ENCODE measurements at places on chromosomes 12 and 14.

DNA sequence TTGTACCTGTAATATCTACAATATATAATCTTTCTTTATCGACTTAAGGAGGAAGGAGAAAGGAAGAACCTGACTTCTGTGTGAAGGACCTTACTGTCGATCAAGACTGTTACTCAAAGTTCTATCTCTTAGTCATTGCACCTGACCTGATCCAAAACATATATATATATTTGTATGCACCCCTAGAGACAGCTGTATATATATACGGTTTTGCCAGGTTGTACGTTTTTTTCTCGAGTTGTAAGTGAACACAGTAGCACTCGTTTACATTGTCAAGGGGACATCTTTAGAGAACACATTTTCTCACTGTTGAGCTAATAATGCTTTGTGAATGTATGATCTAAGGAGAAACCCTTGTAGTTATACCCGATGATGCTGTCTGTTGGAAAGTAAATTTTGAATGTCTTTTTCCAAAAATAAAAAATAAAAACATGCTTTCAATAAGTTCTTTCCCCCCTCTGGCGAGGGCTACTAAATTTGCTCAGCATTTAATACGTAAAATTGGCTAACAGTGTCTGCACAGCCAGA, 536 bp upstream of the SLC35E3 start:
- no peak for DNase-seq

GRCh38 chr12:113305281-113305856, 29.5 kb downstream of the SLC8B1 start:
- DNase-seq, result no peak

DNA sequence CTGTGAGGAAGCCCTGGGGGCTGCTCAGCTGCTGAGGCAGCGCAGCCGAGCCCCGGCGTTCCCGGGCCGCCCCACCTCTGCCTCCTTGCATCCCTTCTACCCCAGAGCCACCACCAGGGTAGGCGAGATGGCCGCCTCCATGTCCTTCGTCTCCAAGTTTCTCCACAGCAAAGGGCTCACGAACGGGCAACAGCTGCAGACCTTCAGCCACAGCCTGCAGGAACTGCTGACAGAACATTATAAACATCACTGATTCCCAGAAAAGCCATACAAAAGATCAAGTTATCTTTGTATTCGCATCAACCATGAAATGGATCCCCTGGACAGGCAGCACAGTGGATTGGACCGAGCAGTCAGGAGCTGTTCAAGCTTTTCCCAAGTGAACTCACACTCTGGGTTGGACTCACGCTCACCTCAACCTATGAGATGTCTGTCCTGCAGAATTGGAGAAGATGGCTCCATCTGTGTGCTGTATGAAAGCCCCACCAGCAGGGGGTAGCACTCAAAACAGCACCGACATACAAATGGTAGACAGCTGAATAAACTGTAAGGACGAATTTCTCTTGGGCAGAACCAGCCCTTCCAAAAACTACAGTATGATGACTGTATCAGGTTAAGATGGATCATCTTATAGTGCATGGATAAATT, 19.4 kb upstream of the A2M start:
- no peak for DNase-seq

DNA sequence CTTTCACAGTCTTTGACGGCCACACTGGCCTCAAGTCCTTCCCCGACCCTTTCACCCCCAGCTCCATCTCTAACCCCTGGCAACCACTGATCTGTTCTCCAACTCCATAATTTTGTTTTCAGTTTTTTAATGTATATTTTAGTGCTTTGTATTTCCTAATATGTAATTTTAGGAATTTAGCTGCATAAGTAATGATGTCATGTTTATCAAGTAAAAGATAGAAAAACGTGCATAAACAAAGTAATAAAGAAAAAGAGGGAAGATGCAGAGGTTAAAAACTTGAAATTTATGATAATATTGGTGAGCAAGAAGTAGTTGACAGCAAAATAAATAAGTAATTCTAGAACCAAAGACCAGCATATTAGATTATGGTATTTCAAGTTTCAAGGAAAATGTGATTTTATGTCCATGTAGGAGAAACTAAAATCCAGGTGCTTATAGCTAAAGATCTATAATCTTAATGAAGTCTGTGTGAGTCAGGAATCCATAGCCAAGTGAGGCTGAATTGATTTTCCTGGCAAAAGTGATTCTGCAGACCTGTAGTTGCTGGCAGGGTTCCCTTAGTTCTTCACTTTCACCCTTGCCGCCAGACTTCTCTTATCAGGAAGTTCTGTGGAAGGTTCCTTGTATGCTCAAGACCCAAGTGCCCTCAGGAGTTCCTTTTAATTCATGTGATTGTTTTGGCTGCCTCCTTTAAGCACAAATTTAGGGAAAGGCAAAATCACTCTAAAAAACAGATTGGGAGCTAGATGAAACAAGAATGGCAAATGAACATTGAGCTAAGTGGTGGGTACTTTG, 24.4 kb downstream of the FBXW8 start:
- no peak for DNase-seq

DNA sequence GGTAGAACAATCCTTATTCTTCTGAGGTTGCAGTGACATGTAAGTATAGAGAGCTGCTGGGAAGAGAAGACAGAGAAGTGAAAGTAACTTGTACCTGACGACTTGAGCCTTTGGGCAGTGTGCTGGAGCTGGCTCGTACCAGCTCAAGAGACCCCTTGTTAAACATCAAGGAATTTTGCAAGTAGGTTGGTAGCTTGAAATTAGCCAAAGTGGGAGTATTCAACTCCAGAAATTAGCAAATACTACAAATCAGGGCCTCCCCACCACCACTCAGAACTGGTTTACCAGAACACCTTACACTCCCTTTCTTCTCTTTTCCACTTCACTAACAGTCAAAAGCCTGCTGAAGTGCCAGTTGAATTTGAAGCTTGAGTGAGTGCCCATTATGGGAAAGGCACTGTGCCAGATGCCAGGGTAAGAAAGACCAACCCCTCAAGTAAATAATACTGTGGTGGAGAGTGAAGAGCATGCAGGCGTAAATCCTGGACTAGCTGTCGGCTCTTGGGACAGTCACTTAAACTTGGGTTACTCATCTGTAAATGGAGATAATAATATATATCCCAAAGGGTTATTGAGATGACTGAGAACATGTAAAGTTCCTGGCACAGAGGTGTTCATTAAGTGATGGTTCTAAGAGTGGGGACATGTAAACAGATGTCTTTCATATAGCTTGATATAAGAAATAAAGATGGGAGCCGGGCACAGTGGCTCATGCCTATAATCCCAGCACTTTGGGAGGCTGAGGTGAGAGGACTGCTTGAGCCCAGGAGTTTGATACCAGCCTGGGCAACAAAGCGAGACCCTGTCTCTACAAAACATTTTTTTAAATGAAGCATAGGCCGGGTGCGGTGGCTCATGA, 27.0 kb upstream of the EID3 start:
- no peak for DNase-seq

DNA sequence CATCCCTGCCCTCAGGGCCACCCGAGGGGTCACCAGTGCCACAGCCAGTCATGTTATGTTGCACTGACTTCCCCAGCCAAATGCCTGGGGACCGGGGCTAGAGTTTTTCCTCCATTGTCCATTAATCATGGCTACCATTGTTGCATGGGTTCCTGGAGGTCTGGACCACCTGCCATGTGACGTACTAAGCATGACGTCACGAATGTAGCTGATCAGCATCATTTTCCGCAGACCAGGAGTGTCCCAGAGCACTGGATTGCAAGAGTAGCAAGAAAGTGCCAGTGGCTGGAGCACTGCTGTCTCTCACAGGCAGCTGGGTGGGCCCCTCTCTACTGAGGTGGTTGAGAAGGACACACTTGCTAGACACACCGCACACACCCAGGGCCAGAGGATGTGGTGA, 6.9 kb upstream of the C14orf180 start:
- no peak for DNase-seq

GRCh38 chr14:24093207-24093900, 757 bp upstream of the PCK2 start:
- no peak for DNase-seq

Measured in fibroblast of skin of abdomen (primary cell).